ENCODE measurements at places on chromosomes 16 and 17. TPM values are rescaled to one million over a fixed set of nuclear protein-coding genes. Genes with fewer than 3 reads are reported as not detected.

The SLC13A2 gene
- not detected for total RNA-seq

The ITGB3 gene
- not detected for total RNA-seq

The PHOSPHO1 gene
- not detected for total RNA-seq

The SAMD14 gene
- 2.0 TPM for total RNA-seq

The NTN1 gene
- 0.60 TPM for total RNA-seq

The EVPLL gene
- not detected for total RNA-seq

The FASN gene
- 387 TPM for total RNA-seq

The SLC22A31 gene
- total RNA-seq = 0.71 TPM

The SCGB1C2 gene
- total RNA-seq = not detected

The DYNC1LI2 gene
- total RNA-seq = 54.6 TPM

The CCL1 gene
- 98.4 TPM for total RNA-seq

The ITPRIPL2 gene
- total RNA-seq = 44.4 TPM

The SLC5A2 gene
- not detected for total RNA-seq

The CTF1 gene
- total RNA-seq = 0.30 TPM

The TBC1D3C gene
- total RNA-seq = not detected

The RARA gene
- total RNA-seq = 35.1 TPM

The HLF gene
- total RNA-seq = 4.5 TPM

The GPR139 gene
- not detected for total RNA-seq

The CEP131 gene
- total RNA-seq = 14.8 TPM

The DOC2B gene
- 0.30 TPM for total RNA-seq

The ACACA gene
- total RNA-seq = 109 TPM

The ERCC4 gene
- 11.9 TPM for total RNA-seq

The MYH8 gene
- not detected for total RNA-seq

The TEX19 gene
- total RNA-seq = not detected

The ASPHD1 gene
- 2.2 TPM for total RNA-seq

The PLA2G10 gene
- total RNA-seq = not detected

The ZNF689 gene
- 12.4 TPM for total RNA-seq

The RPS15A gene
- 1,903 TPM for total RNA-seq

The MMP2 gene
- total RNA-seq = 0.11 TPM

The TBC1D3H gene
- total RNA-seq = not detected

The KCNH4 gene
- total RNA-seq = 0.64 TPM

The MAPK7 gene
- total RNA-seq = 18.9 TPM
